ENCODE measurements at places on chromosomes 3 and 15.

- no peak for DNase-seq
These were observed 47.3 kb downstream of the KY start for GRCh38 chr3:134603480-134603879.

DNA sequence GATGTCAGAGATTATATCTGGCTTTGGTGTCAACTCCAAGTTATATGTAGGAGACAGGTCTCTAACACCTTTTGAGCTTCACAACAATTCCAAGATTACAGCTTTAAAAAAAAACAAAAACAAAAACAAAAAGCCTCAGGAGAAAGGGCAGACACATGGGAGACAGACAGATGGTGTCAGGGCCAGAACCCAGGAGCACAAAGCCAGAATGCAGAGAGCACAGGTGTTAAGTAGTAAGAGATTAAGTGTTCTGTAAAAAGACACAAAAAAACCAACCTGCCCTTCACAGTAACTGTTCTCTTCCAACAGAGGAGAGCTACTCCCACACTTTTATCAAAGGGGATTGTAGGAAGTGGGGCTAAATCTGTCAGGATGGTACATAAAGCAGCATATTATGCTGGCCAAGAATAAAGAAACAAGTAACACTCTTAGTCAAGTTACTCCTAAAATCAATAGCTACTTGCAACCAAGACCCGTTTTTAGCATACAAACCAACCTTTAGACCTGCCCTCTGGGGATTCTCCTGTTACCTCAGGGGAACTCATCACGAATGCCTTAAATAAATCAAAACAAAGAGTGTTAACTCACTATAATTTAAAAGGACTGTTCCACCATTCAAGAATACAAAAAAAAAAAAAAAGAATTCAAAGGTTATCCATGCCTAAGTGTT, 5.9 kb downstream of the CPEB1 start:
- no peak for DNase-seq

- no peak for DNase-seq
These were observed 18.8 kb upstream of the SKOR1 start for GRCh38 chr15:67806536-67806935.

GRCh38 chr3:195366200-195366925, 76.5 kb downstream of the ACAP2 start:
- DNase-seq = no peak

GRCh38 chr15:96366526-96366877, 36.0 kb downstream of the NR2F2 start:
- no peak for DNase-seq

DNA sequence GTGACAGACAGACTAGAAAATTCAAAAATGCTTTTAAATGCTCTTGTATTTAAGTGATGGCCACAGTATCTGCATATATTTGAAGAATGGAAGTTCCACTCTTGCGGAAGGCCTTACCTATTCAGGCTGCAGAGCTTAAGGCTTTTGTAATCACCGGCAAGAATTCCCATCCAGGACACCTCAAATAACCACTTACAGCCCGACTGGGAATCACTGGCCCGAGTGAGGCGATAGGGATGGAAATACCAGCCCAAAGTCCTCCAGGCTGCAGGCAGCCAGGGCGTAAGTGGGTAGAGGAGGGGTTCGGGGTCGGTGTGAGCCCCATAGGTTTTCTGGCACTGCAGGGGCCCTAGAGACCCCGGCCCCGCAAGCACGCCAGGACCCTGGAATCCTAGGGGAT, 9.5 kb downstream of the CMTM7 start:
- no peak for DNase-seq

DNA sequence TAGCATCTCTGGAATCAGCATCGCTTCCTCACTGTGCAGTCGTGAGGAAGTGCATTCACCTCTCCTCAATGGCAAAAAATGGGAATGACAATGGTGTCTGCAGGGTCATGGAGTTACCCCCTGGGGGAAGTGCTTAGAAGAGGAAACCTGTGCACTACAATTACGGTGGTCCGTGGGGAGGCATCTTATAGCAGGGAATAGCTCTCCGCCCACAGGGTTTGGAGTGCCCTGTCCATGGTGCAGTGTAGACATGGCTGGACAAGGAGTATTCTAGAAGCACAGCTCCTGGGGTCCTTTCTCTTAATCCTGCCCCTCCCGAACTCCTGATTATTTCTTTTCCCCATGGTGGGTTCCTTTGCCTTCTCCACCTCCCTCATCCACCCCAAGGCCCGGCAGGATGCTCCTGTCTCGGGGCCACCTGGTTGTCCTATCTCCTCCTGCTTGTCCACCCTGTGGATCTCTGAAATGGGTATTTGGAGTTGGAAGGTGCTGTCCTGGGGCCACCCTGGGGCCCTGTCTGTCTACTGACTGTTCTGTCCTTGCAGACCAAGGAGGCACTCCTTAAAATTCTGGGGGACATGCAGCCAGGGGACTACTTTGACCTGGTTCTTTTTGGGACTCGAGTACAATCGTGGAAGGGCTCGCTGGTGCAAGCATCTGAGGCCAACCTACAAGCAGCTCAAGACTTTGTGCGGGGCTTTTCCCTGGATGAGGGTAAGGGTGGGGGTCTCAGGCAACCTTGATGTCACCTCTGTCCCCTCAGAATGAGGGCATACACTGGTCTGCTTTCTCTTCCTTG, 5.2 kb downstream of the ITIH1 start:
- no peak for DNase-seq

- DNase-seq = no peak
These were observed 146.7 kb downstream of the NAALADL2 start for GRCh38 chr3:175005881-175006280.

GRCh38 chr15:86055688-86056087, 24.0 kb upstream of the AGBL1 start:
- DNase-seq = no peak
